BJ (cell line): ENCODE measurements at places on chromosomes 6 and 20. TPM values are rescaled to one million over a fixed set of nuclear protein-coding genes. Genes with fewer than 3 reads are reported as not detected.

The TRIM38 gene
- 4.7 and 7.7 TPM in 2 replicates for polyA plus RNA-seq

The RAB32 gene
- polyA plus RNA-seq, result 77.3 and 86.5 TPM in 2 replicates

The SYCP2 gene
- 0.47 and 1.2 TPM in 2 replicates for polyA plus RNA-seq

The RPS6KA2 gene
- 60.7 and 80.8 TPM in 2 replicates for polyA plus RNA-seq

The LY6G6D gene
- polyA plus RNA-seq, result not detected in 2 replicates

The SNAP25 gene
- polyA plus RNA-seq, result 0.56 and 1.3 TPM in 2 replicates

The EDN3 gene
- polyA plus RNA-seq, result not detected in 2 replicates

The KIAA0408 gene
- 0.86 and 1.6 TPM in 2 replicates for polyA plus RNA-seq

The ARMC12 gene
- 0.56 and 0.96 TPM in 2 replicates for polyA plus RNA-seq

The HELZ2 gene
- 4.3 and 7.9 TPM in 2 replicates for polyA plus RNA-seq

DNA sequence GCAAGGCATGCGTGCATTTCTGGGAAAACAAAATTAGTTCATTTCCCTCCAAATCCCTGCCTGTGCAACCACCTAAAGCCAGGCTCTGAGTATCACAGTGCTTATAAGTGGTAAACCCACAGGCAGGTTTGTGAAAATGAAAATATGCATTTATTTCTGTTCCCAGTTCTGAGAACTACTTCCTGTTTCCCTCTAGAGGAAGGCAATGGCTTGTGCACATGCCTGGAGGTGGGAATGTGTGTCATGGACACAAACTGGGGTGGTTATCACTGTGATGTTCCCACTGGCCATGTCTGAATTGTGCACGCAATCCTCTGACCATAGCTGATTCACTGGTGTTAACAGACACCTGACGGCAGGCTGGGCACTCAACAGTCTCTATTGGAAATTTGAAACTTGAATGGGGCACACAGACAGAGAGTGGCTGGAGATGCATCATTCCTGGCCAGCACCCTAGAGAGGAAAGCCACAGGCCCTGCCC is 26.3 kb downstream of the FAM110A start:
- DNase-seq, result no peak

GRCh38 chr6:42507195-42507594 is 55.5 kb upstream of the TRERF1 start:
- DNase-seq, result no peak

- no peak for DNase-seq
Measured at GRCh38 chr20:7940341-7940740, at the start of gene HAO1. HAO1 (minus strand) TSS chr20:7940458; CDS start chr20:7940422, 36 bp downstream.

DNA sequence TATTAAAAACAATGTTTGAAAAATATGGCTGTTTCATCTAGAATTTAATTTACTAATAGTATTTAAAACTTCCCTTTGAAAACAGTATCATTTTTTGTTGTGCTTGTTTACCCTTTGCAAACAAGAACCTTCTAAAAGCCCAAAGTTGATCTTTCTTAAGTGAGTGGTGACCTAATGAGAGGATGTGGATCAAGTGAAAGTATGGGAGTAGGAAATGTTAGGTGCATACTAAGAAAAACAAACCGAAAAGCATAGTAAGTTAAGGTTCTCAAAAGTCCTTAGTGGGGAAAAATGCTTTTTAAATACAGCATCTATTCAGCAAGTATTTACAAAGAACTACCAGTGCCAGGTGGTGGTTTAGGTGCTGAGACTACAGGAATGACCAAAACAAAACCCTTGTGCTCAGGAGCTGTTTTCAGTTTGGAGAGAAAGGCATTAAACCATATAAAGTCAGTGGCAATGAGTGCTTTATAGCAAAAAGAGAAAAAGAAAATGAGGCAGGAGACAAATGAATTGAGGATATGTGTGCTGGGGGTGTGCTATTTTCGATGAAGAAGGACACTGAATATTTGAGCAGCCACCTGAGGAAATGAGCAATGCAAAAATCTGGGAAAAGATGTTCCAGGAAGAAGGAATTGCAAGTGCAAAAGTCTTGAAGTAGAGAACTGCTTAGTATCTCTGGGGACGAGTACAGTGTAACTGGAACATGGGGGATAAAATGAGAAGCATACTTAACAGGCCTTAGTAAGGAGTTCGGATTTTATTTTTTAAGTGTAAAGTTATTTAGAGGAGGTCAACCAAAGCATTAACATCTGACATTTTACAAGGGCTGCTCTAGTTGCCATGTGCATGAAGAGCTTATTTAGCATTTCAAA is 24.0 kb downstream of the RNF146 start:
- no peak for DNase-seq

GRCh38 chr6:33609528-33609927 is 11.6 kb upstream of the ITPR3 start:
- peak; percentile 50 for DNase-seq

DNA sequence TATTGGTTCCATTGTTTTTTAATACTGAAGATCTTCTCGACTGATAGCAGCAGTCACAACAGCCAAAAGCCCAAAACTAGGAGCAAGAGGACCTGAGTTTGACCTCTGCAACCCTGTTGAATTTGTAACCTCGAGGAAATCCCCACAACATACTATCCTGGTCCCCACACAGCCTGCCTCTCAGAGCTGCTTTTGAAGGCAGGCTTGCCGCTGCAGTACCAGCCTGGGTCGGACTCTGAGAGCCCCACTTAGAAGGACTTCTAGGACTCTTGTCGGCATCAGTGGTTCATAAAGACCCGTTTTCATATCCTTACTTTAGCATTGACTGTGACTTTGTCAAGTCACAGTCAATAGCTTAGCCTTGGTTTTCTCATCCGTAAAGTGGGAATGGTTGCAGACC is 49.3 kb downstream of the EBF4 start:
- DNase-seq, result no peak

GRCh38 chr6:27838945-27839625 is 73.1 kb downstream of the OR2B2 start:
- DNase-seq, result no peak

DNA sequence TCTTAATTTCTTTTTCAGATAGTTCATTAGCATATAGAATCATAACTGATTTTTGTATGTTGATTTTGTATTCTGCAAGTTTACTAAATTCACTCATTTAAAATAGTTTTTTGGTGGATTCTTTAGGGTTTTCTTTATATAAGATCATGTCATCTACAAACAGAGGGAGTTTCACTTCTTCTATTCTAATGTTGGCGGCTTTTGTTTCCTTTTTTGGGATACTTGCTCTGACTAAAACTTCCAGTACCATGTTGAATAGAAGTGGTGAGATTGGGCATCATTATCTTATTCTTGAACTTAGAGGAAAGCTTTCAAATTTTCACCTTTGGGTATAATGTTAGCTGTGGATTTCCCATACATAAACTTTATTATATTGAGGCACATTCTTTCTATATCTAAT is 296.9 kb downstream of the BCKDHB start:
- DNase-seq, result no peak

GRCh38 chr6:1591926-1592325 is 17.8 kb upstream of the FOXC1 start:
- DNase-seq, result no peak

DNA sequence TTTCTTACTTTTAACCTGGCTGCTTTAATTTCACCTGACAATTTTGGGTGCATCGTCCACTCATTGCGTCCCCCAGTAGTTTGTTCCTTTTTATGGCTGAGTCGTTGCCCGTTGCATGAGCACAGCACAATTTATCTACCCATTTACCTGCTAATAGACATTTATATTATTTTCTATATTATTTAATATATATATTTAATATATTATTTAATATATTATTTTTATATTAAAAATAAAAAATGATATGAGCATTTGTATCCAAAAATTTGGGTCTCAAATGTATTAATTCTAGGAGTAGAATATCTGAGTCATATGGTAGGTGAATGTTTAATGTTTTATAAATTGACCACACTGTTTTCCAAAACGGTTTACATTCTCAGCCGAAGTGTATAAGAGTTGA is 300.2 kb downstream of the THBS2 start:
- no peak for DNase-seq

- no peak for DNase-seq
Measured at GRCh38 chr6:32882879-32883250, 28.9 kb downstream of the PSMB9 start.

DNA sequence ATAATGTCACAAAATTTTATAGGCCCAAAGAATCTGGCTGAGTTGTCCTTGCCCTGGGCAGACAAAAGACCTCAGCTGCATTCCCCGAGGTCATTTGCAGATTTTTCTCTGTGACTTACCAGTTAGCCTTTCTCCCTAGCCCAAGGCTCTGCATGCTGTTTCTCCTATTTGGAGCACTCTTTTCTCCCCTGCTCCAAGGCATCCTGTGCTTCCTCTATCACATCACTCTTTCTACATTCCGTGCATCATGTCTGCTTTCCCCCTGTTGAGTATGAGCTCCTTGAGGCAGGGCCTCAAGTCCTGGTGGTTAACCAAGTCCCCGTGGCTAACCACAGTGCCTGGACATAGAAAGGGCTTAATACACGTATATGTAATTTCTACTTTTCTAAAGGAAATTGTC is 593 bp upstream of the GSTA3 start:
- DNase-seq, result no peak

DNA sequence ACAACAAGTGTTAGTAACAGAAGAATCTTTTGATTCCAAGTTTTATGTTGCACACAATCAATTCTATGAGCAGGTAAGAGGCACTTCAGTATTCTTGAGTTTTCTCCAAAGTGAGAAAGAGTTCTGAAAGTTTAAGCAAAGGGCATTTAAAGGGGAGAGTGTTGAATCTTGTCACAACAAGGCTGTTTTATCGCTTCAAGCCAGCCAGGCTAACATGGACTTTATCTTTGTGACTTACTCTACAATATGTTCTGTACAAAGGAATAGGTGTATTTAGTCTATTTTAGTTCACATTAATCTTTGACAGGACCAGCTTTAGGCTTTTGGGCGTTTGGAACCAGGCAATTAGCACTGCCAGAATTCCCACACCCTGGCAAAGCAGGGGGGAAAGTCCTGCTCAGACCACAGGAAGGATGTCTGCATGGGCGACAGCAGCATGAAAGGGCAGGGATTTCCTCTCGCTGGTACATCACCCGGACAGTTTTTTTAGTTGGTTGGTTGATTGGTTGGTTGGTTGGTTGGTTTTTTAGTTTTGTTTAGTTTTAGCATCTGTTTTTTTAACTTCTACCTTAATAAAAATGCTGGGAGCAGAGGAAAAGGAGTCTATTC is 395.4 kb upstream of the SOX4 start:
- no peak for DNase-seq

- no peak for DNase-seq
Measured at GRCh38 chr20:57708694-57709673, 831 bp downstream of the PMEPA1 start.

DNA sequence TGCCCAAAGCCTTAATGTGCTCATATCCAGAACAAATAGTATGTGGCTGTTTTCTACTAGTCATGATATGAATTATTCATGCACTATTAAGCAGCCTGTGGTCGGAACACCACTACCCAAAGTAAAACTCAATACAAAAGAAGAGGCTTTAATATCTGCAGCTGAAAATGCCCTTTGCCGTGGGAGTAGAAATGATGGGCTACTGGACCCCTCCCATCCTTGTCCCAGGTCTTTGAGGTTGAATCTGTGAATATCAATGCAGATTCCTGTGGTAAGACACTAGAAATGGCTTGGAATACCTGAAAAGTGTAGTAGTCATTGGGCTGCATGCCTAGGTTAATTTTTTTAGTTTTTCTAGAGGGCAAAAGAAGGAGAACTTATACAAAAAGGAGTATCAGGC is 303.7 kb downstream of the TBC1D7 start:
- DNase-seq, result no peak

DNA sequence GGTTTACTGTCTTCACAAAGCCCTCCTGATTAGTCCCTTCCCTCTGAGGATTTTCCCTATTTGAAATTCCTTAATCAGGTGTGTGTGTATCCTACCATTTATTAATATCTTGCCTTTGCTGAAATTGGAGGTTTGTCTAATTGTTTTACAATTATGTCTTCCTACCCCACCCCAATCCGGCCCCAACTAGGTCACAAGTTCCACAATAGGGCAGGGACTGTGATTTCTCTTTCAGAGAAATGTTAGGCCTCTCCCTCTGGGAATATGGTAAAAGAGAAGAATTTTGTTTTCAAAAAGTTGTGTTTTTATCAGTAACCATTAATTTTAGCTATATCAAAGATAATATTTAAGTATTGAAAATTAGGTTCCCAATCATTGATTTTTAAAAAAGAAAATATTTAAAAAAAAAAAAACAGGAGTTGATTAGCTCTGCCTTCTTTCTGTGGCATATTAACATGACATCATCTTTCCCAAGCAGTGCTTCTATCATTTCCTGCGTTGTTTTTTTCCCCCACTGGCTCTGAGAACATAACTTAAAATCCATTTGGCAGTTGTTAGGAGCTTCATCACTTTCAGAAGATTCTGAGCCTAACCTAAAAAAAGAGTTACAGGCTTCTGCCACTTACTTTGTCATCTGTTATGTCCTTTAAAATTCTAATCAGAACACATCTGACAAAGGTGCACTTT is 36.1 kb downstream of the BLOC1S5 start:
- no peak for DNase-seq

- no peak for DNase-seq
Measured at GRCh38 chr6:117459204-117459944, 23.1 kb upstream of the DCBLD1 start.

GRCh38 chr20:31746068-31746878 is 7.2 kb downstream of the TPX2 start:
- DNase-seq, result no peak

DNA sequence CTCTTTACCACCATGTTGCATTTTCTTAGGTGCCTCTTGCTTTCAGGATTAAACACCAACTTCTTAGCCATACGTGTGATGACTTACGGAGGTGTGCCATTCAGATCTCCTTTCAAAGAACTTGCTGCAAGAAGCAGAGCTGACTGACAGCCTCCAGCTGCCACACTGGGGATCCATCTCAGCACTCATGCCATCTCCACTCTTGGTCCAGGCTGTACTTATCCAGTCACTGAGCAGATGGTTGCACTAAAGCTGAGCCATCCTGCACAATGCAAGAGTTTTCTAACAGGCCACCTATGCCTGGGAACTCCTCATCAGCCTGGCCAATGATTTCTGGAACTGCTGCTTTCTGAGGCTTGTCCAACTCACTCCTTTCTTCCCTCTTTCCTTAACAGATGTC is 31.4 kb upstream of the KIF6 start:
- no peak for DNase-seq

- DNase-seq, result no peak
Measured at GRCh38 chr6:159098636-159099106, 53.9 kb upstream of the TAGAP start.

DNA sequence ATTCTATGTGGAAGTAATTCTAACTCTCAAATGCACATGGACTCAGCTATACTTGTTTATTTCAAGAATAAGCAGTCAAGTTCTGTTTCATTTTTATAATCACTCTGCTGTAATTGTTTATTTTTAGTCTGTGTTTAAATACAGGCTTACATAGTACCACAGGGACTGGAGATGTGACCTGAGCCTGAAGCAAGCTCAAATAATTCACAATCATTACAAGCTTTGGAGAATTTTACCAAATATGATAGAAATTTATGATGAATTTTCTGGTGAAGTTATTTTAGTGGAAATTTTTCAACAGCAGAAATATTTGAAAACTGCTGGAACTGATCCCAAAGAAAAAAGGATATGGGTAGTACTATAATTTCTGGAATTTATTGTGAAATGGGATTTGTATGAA is 41.6 kb upstream of the DSE start:
- DNase-seq, result no peak

DNA sequence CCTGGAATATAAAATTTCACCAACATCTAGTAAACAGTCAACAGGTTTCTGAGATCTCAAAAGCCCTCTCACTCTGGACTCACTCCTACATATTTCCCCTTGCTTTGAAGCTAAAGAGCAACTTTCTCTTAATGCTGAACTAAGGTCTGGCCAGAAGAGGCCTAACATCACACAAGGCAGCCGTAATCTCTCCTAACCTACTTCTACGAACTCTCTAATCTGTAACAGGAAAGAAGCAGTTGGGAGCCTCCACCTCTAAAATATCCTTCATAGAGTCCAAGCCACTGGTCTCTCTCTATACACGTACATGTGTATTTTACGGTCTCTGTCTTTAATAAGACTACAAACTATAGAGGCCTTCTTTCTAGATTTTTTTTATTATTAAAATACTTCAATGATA is 72.0 kb downstream of the REV3L start:
- no peak for DNase-seq
